ENCODE measurements at places on chromosomes 2 and 18.

DNA sequence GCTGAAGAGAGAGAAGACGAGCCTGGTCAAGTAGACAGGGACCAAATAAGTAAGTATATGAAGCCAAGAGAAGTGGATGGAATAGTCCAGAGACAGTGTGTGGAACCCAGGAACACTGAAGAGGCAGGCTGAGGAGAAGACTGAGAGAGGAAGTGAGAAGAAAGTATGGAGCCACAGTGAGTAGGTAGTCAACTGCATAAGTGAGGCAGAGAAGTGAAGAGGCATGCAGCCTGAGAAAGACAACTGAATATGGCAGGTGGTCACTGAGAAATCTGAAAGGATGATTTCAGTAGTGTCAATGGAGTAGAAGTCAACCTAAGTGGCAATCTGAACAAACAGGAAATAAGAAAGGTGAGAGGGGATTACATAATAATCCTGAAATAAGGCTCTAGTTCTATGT, 55.4 kb downstream of the CWC22 start:
- DNase-seq, result no peak

- no peak for DNase-seq
These were observed 424.3 kb upstream of the MEX3C start for GRCh38 chr18:51621864-51622160.

DNA sequence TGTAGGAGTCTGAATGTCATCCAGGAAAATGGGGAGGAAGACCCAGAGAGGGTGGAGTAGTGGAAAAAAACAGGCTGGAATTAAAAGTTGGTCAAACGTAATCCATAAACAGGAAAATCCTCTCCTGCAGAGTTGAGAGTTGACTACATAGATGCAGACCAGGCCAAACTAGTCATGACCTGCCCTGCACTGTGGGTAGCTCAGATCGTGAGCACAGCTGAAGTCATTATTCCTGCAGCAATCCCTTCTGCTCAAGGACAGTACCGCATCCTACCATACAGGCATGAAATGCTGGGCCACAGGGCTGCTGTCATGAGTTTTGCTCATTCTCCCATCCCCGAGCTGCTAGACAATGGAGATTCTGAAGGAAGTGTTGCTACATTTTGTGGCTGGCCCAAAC, 352.2 kb downstream of the EN1 start:
- no peak for DNase-seq

DNA sequence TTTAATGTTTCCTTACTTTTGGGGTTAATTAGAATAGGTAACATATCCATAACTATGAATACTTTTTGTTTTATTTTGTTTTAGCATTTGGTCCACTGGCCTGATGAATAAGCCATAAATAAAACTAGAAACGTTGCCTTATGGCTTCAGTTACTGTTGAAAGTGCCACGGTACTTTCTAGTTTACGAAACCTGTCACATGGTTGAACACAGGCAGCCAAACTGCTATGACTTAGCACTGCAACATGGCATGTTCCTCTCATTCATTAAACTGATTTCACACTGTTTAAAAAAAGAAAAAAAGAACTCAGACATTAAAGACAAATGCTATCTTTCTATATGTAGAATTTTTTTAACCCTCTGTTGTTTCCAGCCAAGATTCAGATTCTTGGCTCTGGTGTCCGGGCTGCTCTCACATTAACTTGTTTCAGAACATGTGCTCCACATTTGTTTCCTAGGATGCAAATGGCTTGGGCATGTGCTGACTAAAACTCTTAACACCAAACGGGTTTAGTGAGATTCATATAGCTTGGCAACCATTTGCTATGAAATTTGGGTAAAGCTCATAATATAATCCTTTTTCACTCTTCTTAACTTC, 323.9 kb upstream of the RND3 start:
- no peak for DNase-seq

GRCh38 chr2:31329081-31329625, 85.4 kb downstream of the XDH start:
- no peak for DNase-seq

DNA sequence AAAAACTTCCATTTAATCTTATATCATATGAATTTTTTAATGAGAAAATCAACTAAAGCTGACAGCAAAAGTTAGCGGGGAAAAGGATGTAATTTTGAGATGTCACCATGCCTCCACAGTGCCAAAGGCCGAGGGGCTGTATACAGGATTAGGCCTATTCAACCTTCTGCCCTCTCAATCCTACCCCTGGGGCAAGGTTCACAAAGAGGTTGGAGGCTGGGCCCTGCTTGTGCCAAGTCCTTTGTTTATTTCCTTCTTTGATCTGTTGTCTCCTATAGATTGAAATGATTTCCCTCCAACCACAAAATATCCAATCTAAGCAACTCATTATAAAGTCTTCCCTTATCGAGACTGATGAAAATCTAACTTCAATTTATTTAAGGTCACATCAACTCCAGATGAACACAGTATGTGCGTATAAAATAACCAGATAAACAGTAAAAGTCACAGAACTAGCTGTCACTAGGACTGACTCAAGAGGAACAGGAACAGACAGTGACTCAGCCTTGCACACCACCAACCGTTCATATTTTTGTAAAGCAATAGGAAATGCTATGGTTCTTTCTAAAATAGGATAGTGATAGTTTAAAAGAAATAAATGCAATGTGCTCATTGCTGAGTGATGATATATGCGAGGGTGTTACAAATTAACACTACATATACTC, 95.8 kb downstream of the SLC25A12 start:
- DNase-seq, result no peak

- DNase-seq, result no peak
These were observed 1302.3 kb upstream of the CHAC2 start for GRCh38 chr2:52465287-52465686.

GRCh38 chr2:146997488-146997887, 847.3 kb upstream of the ACVR2A start:
- no peak for DNase-seq

DNA sequence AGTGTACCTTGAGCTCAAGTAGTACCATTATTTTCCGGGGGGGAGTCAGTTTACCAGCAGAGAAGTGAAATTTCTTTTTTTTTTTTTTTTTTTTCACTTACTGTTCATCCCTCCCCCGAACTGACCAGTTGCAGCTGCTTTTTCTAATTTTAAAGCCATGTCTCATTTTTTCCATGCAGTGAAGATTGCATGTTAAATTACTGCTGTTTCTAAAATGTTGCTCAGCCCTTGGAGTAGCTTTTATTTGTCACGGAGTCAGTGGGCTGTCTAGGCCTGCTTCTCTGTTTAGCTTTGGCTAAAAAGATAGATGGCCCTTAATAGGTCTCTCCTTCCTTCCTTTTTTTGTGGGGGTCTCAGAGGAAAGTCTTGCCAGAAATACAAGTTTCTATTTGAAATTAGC, 70.2 kb downstream of the NGEF start:
- DNase-seq, result no peak

DNA sequence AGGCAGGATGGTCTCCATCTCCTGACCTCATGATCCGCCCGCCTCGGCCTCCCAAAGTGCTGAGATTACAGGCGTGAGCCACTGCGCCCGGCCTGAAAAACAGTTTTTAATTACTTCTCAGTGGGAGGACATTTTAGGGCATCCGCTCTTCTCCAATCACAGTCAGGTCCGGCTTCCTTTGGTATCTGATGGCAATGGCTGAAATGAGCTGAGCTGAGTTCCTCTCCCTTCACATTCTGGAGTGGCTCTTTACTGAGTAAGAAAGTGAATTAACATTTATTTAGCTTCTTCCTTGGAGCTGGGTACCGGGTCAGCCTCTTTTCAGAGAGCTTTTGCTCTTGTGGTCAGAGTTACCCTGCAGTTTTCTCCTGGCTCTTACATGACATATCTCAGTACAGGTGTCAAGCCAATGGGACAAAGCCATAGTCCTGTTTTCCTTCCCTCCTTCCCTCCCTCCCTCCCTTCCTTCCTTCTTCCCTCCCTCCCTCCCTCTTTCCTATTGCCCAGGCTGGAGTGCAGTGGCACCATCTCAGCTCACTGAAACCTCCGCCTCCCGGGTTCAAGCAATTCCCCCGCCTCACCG, 1.1 kb upstream of the TTC27 start:
- DNase-seq, result no peak

- no peak for DNase-seq
These were observed 194.5 kb downstream of the DNER start for GRCh38 chr2:229519655-229520430.

GRCh38 chr2:117856415-117857210, 42.1 kb downstream of the DDX18 start:
- DNase-seq, result no peak

GRCh38 chr2:68426446-68426845, 40.6 kb downstream of the FBXO48 start:
- no peak for DNase-seq

DNA sequence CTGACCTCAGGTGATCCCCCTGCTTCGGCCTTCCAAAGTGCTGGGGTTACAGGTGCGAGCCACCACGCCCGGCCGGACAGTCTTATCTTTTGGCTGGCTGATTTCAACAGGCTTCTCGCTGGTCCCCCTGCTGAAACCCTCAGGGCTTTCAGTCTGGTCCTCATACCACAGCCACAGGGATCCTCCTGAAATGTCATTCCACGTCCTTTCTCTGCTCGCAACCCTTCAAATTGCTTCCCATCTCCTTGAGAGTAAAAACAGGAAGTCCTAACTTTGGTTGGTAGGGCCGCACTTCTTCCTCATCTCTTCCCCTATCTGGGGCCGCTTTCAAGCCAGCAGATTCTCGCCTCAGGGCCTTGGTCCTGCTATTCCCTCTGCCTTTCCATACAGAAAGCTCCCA, 1.4 kb upstream of the CAB39 start:
- DNase-seq, result no peak

DNA sequence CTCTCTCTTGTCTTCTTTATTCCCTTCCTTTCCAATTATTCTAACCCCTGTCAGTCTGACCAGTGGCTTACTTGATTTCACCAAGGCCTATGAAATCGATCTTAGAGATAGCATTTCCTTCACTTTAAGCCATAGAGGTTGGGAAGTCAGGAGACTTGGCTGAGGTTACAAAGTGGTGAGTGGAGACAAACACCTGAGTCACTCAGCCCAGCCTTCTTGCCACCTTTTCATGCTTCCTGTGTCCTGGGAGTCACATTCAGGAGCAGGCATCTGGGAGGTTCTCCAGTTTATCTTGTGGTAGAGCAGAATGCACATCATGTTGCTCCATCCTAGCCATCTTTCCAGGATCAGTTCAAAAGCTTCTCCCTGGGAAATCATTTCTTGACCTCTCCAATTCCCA, 59.1 kb downstream of the VSNL1 start:
- DNase-seq, result no peak

DNA sequence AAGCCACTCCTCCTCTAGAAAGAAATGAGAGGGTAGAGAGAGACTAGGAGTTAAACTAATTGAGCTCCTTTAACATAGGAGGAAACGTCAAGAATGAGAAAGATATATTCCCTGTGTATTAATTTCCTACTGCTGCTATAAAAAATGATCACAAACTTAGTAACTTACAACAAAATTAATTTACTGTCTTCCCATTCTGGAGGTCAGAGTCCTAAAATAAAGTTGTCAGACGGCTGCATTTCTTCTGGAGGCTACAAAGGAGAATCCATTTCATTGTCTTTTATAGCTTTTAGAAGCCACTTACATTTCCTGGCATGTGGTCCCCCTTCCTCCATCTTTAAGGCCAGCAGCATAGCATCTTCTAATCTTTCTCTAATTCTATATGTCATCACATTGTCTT, 26.9 kb downstream of the ICA1L start:
- no peak for DNase-seq

DNA sequence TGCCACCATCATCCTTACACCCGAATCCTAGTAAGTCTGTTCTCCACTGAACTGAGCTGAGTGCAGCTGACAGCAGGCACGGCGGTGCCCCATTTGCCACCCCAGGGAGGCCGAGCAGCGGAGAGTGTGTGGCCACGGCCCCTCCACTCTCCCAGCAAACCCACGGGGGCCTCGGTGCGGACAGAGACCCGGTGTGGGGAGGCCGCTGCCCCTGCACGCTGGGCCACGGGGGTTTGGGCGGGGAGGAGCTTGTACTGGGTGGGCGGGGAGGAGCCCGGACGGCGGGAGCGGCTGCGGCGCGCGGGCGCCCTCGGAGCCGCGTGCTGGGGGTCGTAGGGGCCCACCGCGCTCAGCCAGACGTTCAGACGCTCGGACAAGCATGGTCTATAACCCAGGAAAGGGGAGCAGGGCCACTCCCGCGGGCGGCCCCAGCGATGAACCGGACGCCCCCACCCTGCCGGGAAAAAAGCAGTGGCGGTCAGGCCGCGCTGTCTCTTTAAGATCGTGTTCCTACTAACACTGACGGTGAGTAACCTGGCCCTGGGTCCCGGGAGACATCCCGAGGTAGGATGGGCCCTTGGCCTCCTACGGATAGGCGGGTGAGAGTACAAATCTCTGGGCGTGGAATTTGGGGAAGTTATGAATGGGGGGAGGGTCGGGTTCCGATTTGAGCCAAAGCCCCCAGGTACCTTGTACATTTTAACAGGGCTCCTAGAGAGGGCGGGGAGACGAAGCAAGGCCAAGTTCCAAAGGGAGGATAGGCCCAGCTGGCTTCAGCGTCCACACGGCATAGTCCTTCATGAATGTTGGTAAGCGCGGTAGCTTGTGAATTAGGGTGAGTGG, at the start of gene ITPRIPL1:
Gene ITPRIPL1 (plus strand): TSS at position 277 of the 843 bp plus-strand sequence. CDS start 523 bp downstream, at position 800.
- DNase-seq, result no peak

DNA sequence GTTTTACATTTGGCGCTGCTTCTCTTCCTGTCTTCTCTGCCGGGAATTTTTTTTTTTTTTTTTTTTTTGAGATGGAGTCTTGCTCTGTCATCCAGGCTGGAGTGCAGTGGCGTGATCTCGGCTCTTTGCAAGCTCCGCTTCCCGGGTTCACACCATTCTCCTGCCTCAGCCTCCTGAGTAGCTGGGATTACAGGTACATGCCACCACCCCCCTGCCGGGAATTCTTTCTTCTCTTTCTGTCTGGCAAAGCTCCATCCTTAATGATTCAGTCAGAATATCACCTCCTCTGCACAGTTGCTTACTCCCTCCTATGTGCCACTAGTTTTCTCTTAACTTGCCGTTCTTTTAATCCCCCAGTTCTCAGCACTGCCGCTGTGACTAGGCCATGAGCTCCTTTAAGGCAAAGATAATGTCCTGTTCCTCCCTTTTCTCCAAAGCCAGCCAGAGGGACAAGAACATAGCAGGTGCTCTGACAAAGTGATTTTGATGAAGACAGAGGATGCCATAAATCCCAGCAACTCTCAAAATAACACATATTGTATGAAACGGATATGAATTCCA, 112.1 kb upstream of the LRATD1 start:
- no peak for DNase-seq

GRCh38 chr2:231455222-231455621, 9.1 kb downstream of the NCL start:
- DNase-seq, result no peak

DNA sequence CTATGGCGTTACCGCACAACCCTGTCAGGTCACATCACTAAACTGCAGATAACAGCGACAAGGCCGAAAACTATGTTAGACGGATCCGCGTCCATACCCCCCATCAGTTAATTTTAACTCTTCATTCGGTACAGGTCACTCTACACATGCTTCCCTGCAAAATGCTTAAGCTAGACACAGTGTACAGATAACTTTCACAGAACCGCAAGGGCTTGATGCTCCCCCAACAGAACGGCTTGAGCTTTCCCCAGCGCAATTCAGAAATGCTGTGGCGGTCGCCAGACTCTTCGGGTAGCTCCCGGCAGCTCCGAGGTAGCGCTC, 283 bp upstream of the RBBP8 start:
- no peak for DNase-seq

All from liver (tissue), 10 donors.